ENCODE measurements at places on chromosomes 16 and 17.

- no peak for DNase-seq
These were observed 541 bp downstream of the VKORC1 start for GRCh38 chr16:31094088-31094423.

GRCh38 chr16:1450218-1450617 lies 5.9 kb upstream of the CCDC154 start:
- DNase-seq: no peak

DNA sequence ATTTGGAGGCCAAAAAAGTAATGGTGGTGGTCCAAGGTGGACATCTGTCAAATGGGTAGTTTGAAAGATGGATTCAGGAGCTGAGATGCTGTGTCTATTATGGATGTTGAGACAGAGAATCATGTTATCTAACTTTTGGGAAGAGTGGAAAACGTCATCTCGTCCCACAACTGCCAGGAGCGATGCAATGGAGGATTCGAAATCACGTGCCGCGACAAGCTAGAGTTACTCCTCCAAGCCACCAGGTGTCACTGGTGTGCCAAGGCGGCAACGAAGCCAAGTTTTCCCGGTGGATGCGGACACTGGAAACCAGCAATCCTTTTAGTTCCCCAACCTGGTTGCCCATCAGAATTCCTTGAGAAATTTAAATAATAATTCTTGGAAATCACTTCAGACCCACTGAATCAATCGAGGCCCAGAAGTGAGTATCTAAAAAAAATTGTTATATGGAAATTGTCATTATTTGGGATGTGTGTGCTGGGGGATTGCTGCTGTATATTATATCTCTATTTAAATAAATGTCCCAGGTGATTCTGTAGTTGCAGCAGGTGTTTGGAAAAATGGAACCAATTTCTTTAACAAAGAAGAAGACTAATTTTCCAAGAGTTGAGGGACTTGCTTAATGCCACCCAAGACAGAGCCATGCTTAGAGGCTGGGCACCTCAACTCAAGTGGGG lies 206.1 kb downstream of the HAPSTR1 start:
- no peak for DNase-seq

DNA sequence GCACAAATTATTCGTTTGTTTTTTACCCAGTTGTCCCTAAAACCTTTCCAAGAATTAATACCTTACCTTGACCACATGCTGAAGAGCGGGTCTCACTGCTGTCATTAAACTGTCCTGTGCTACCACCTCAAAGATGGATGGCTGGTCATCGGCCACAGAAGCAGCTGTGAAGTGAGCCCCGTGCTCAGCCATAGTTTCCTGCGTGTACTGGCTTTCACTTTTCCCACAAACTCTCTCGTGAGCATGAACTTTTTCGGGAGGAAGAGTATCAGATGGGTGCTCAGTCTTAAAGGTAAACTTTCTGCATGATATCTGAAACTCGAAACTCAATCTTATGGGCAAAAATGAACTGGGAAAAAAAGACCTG lies 558 bp downstream of the PEX12 start:
- peak; percentile 71 for DNase-seq

DNA sequence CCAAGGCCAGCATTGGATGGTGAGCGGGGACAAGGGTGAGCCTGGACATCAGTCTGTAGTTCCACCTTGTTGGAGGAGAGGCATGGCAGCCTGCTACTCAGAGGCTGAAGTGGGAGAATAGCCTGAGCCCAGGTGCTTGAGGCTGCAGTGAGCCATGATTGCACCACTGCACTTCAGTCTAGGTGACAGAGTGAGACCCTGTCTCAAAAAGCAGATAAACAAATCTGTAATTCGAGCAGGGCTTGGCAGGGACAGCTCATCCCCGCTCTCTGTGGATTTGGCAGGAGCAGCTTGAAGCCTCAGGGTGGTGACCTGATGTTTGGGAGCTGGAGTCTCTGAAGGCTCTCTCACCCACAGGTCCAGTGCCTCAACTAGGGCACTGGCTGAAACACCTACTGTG lies 38.6 kb upstream of the ZCCHC14 start:
- DNase-seq: no peak

DNA sequence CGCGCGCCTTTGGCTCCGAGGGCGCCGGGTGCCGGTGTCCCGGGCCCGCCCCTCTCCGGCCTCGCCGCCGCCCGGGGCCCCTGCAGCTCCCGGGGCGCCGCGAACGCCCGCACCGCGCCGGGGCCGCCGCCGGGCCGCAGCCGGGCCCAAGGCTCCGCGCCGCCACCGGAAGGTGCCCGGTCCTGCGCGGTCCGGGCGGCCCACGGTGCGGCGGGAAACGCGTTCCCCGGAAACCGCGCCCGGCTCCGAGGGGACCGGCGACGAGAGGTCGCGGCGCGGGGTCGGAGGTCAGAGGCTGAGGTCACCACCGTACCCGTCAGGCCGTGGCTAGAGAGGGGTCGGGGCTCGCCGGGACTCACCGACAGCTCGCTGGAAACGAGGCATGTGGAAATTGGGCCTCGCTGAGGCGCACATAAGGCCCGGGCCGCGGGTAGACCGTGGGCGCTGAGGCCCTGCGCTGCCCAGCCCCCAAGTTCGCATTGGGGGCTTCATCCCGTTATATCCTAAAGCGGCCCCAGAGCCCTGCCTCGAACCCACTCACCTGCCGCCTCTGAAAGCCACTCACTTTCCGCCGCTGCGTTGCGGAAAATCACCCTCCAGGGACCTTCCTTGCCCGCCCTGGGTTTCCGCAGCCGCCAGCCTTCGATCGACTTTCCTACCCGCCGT lies at the start of gene DUS1L:
Gene DUS1L, minus strand, starts transcription at position 167 of the 666 bp plus-strand sequence. CDS start 745 bp downstream, outside the sequence.
- DNase-seq: peak; percentile 41

DNA sequence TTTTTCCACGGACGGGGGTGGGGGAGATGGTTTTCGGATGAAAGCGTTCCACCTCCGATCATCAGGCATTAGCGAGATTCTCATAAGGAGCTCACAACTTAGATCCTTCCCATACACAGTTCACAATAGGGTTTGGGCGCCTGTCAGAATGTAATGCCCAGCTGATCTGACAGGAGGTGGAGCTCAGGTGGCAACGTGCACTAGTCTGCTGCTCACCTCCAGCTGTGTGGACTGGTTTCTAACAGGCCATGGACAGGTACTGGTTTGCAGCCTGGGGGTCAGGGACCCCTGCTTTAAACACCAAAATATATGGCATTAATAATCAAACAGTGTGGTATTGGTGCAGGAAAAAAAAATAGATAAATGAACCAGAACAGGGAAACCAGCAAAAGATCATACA lies 157.5 kb upstream of the NLRP1 start:
- no peak for DNase-seq

GRCh38 chr16:69532641-69533455 lies 32.9 kb upstream of the NFAT5 start:
- DNase-seq: no peak

DNA sequence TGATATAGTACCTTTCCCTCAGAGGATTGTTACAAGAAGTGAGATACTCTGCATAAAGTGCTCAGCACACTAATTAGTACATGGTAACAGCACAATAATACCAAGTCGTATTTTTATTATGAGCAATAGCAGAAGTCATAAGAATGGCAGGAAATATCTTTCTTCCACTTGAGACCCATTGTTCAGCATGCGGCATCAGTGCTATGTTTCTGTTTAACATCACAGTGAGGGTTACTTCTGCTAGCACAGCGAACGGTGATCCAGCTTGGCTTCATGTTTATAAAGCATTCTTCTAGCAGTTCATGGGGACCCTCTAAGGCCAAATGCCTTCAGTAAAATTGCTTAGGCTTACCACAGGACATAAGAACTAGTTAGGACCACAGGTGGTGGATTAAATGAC lies 83.1 kb downstream of the MYO1D start:
- no peak for DNase-seq

DNA sequence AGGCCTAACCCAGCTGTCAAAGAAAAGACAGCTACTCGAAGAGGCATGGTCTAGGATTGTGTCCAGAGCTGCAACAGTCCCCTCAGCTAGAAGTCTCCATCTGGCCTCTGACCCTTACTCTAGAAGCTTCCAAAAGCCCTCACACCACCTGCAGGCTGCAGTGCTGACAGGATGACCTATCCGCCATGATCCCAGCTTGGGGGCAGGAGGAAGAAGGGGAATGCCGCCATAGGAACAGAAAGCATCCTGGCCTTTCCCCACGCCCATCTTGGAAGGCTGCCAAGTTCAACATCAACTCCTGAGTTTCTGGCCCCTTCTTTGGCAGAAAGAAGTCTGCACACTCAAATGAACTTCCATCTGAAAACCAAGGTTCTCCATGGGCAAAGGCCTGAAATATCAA lies 3.1 kb upstream of the KRT36 start:
- no peak for DNase-seq

GRCh38 chr16:15811481-15812400 lies 45.1 kb downstream of the MYH11 start:
- DNase-seq: no peak

GRCh38 chr17:77235370-77235941 lies 94.7 kb downstream of the SEC14L1 start:
- peak; percentile 28 for DNase-seq

DNA sequence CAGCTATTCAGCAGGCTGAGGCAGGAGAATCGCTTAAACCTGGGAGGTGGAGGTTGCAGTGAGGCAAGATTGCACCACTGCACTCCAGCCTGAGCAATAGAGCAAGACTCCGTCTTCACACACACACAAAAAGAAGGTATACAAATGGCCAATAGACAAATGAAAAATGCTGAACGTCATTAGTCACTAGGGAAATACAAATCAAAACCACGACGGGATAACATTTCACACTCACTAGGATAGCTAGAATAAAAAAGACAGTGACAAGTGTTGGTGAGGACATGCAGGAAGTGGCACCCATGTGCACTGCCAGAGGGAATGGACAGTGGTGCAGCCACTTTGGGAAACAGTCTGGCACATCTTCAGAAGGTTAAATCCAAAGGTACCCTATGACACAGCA lies 172.9 kb downstream of the FTO start:
- DNase-seq: no peak

DNA sequence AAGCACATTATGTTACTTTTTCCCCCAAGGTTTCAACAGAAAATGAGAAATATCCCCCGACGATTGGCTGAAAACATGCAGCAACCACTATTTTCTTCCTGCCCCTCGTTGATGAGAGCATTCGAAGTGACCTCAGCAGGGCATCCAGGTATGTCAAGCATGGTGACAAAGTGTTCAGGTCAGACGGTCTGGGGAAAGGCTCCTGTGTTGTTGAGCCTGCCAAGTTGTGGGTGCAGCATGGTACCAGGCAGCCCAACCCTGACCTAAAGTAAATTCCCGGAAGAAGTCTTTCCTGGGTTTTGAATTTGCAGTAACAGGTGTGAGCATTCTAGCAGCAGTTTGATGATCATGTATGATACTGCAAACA lies 51.7 kb upstream of the SEC14L1 start:
- no peak for DNase-seq

DNA sequence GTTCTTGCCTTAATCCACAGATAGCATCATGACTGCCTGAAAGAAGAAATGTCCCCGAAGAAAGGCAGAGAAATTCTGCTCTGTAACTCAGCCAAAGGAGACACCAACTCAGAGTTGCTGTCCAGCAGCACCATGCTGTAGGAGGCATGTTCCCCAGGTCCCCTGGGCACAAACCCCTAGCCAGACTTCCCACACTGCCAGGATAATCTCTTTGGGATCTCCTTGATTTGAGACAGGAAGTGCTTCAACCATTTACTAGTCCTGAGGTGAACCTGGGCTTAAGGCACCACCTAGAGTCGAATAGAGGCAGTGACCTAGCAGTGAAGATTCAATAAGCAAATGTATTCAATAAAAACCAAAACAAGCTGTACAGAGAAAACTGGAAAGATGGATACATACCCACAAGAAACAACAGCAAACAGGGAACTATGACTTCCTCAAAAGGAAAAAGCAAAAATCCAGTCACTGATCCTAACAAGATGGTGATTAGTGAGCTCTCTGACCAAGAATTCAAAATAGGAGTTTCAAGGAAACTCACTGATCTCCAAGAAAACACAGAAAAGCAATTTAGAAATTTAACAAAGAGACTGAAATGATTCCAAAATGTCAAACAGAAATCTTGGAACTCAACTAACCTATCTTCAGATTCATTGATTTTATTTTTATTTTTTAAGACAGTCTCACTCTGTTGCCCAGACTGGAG lies 5.7 kb downstream of the OR4D2 start:
- DNase-seq: no peak

GRCh38 chr17:67993998-67994361 lies 2.3 kb downstream of the C17orf58 start:
- DNase-seq: no peak

DNA sequence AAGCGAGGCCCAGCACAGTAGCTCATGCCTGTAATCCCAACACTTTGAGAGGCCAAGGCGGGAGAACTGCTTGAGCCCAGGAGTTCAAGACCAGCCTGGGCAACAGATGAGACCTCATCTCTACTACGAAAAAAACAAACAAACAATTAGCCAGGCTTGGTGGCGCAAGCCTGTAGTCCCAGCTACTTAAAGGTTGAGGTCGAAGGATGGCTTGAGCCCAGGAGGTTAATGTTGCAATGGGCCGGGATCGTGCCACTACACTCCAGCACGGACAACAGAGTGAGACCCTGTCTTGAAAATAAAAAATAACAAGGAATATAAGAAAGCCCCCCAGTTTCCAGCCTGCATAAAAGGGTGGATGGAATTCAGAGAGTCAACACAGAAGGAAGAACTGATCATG lies 40.3 kb downstream of the ARHGAP17 start:
- no peak for DNase-seq

- DNase-seq: no peak
These were observed 33.1 kb downstream of the NECAB2 start for GRCh38 chr16:84000989-84001642.

- DNase-seq: no peak
These were observed 754 bp downstream of the RAB11FIP4 start for GRCh38 chr17:31392002-31392855.

DNA sequence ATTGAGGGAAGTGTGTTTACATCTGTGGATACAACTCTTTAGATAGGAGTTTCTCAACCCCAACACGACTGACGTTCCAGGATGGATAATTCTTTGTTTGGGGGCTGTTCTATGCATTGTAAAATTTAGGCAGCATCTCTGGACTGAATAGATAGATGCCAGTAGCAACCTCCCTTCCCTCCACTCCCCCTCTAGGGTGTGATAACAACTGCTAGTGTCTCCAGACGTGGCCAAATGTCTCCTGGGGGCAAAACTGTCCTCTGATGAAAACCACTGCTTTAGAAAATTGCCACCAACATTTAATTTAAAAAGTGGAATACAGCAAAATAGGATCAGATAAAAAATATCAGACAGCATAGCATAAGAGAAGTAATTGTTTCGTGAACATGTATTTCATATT lies 79.9 kb downstream of the HS3ST3A1 start:
- DNase-seq: no peak

GRCh38 chr17:37107406-37108083 lies 158.8 kb downstream of the AATF start:
- no peak for DNase-seq

DNA sequence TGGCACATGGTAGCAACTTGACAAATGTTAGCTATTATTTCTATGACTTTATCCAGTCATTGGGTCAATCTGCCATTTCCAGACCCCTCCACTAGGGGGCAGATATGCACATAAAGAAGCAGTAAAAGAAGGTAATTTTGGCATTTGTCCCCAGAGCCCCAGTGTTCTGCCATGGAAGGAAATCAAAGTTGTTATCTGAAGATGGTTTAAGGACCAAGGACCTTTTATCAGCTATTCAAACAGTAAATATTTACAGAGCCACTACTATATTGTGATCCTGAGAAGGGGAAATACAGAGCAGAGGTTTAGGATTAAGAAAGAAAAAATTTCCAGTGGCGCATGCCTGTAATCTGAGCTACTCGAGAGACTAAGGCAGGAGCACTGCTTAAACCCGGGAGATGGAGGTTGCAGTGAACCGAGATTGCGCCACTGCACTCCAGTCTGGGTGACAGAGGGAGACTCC lies 20.0 kb downstream of the TRAF4 start:
- DNase-seq: peak; percentile 74
